Left lung (tissue), 14 donors: ENCODE measurements at places on chromosomes 5 and 9. TPM values are rescaled to one million over a fixed set of nuclear protein-coding genes. Genes with fewer than 3 reads are reported as not detected.

Gene CXCL14
- 57.2 TPM for total RNA-seq

Gene SOHLH1
- total RNA-seq = not detected

Gene SUSD3
- 4.8 TPM for total RNA-seq

Gene HMCN2
- total RNA-seq = 3.9 TPM

Gene ZNF782
- total RNA-seq = 3.8 TPM

Gene PIP5K1B
- 24.8 TPM for total RNA-seq

Gene BTNL3
- not detected for total RNA-seq

Gene PCDHAC1
- total RNA-seq = 8.3 TPM

Gene MSMP
- 1.1 TPM for total RNA-seq

Gene SEPTIN8
- total RNA-seq = 53.8 TPM

Gene OR1Q1
- not detected for total RNA-seq

Gene KCTD16
- total RNA-seq = 0.73 TPM

Gene IFNK
- not detected for total RNA-seq

Gene DAB2IP
- total RNA-seq = 53.4 TPM

Gene ADAMTS16
- 0.29 TPM for total RNA-seq

Gene KCNIP1
- 0.52 TPM for total RNA-seq

Gene TMEM215
- total RNA-seq = not detected

Gene KIF2A
- 26.3 TPM for total RNA-seq

Gene CYSRT1
- 0.50 TPM for total RNA-seq

Gene PKD2L2
- total RNA-seq = not detected

Gene PCDHA8
- not detected for total RNA-seq

Gene CKMT2
- 1.7 TPM for total RNA-seq

Gene NUDT12
- 11.2 TPM for total RNA-seq

Gene SH3GL2
- 1.7 TPM for total RNA-seq

Gene QSOX2
- 13.6 TPM for total RNA-seq

Gene SELENOP
- total RNA-seq = 636 TPM

Gene NTMT1
- 25.3 TPM for total RNA-seq

Gene PCDHGB4
- total RNA-seq = 3.2 TPM

Gene RMND5B
- 41.5 TPM for total RNA-seq

Gene WNT8A
- total RNA-seq = not detected

Gene KIAA0825
- total RNA-seq = 6.3 TPM

Gene LCN15
- not detected for total RNA-seq

Gene HSPA4
- 90.7 TPM for total RNA-seq

Gene EIF4EBP3
- total RNA-seq = 16.8 TPM

Gene PHPT1
- total RNA-seq = 151 TPM

Gene GRIA1
- 3.4 TPM for total RNA-seq

Gene PIGO
- 29.8 TPM for total RNA-seq

Gene PROB1
- 1.8 TPM for total RNA-seq

Gene GPSM1
- total RNA-seq = 22.4 TPM

Gene GNA14
- total RNA-seq = 4.3 TPM
